ENCODE measurements at places on chromosomes 16 and 17. TPM values are rescaled to one million over a fixed set of nuclear protein-coding genes. Genes with fewer than 3 reads are reported as not detected.
A peak's percentile ranks its signal among the peaks of the same experiment; 100 is the strongest.

The EPX gene
- total RNA-seq = not detected

The GNAO1 gene
- total RNA-seq = 7.9 TPM

The FBXW10 gene
- 0.24 TPM for total RNA-seq

The ACE gene
- 4.8 TPM for total RNA-seq

DNA sequence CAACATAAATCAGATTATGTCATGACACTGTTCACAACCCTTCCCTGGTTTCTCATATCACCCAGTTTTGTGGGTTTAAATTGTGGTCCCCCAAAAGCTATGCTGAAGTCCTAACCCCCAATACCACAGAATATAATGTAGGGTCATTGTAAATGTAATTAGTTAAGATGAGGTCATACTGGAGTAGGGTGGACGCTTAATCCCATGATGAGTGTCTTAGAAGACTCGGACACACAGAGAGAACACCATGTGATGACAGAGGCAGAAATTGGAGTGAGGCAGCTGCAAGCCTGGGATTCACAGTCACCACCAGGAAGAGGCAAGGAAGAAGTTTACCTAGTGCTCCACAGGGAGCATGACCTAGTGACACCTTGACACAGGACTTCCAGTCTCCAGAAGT lies 197.8 kb downstream of the SALL1 start:
- no peak for DNase-seq

DNA sequence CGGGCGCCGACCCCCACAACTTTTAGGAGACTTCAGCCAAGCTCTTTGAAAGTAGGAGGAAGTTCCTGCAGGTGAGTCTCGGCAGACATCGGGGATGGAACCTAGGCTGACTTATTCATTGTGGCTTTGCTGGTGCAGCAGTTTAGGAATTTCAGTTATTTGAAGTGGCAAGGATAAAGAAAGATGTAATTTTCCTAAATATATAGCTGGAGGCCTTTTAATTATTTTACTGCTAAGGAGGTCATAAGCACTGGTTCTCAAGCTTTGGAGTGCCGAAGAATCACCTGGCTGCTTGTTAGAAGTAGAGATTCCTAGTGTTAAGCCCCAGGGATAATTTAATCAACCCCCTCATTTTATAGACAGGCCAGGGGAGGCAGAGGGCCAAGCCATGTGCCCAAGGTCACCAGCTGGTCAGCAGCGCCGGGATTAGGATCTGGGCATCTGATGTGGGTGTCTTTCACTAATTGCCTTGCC lies 28.9 kb upstream of the BCAR1 start:
- DNase-seq = no peak

- no peak for DNase-seq
These were observed 11.2 kb downstream of the SPNS3 start for GRCh38 chr17:4444782-4445473.

DNA sequence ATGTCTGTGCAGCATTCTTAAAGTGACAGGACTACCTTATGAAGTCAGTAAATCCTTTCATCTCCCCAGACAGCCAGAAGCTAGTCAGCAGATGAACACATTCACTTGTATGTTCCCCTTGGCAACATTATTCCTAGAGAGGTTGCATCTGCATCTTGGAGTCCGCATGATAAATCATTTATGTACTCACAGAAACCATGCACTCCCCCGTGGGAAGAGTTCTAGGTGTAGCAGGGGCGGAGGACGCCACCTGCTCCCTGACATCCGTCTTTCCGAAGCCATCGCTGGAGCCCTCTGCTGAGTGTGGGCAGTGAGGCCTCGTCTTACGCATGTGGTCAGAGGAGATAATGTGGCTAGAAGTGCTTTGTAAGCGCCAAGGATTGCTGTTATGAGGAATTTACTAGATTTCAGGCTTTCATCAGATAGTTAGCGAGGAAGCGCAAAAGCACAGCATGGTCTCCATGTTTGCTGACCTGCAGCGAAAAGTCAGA lies 144.5 kb downstream of the RPTOR start:
- DNase-seq = peak; percentile 21

Measured in umbilical cord (tissue), 2 donors.